ENCODE measurements at places on chromosomes 7 and 10.

GRCh38 chr7:43905956-43906330 lies 453 bp downstream of the URGCP start:
- no peak for DNase-seq

GRCh38 chr7:98956469-98956868 lies 78.1 kb downstream of the TRRAP start:
- no peak for DNase-seq

DNA sequence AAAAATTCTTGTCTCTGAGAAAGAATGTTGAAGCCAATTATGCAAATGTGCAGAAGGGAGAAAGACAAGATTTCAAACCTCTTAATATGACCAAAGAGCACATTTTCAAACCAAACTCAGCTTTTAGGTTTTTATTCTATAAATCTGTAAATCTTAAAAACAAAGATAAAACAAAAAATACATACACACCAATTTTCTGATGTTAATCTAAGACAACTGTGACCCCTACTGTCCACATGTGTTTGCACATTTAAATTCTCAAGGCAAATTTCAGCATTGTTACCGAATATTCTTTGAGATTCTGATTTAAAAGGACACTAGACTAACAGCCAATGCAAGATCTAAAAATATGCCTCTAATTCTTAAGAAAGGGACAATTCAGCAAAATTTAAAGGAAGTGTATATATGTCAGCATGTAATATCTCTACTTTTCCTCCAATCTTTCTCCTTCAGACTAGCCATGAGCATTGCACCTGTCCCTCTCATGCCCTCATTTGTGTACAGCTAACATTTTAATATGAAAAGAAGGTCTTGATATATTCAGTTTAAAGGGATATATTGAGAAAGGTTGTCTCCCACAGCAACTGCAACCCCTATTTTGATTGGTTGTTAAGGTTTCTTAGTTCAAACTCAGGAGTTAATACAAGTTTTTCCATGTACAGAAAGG lies 417.9 kb downstream of the IPMK start:
- DNase-seq = no peak

DNA sequence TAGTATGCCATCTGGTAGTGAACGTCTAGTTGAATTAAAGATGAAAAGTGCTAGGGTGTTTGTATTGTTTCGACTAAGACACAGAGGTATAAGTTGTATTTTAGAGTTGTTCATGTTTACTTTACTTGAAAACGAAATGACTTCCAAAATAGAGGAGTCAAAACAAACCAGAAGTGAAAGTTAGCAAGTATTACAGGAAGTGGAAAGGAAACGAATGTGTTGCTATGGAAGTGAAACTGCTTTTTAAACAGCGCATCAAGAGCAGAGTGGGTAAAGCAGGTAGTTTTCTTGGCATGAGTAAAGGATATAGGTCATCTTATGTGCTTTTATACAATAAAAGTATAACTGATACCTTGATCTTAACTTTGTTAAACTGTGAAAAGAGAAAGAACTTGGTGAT lies 20.0 kb upstream of the GALNTL5 start:
- DNase-seq = no peak

- DNase-seq = no peak
These were observed 17.8 kb downstream of the SCART1 start for GRCh38 chr10:133471300-133472109.

- DNase-seq = no peak
These were observed 687 bp upstream of the DKK1 start for GRCh38 chr10:52313256-52313932.

- no peak for DNase-seq
These were observed 479.0 kb upstream of the MKI67 start for GRCh38 chr10:128605180-128605579.

DNA sequence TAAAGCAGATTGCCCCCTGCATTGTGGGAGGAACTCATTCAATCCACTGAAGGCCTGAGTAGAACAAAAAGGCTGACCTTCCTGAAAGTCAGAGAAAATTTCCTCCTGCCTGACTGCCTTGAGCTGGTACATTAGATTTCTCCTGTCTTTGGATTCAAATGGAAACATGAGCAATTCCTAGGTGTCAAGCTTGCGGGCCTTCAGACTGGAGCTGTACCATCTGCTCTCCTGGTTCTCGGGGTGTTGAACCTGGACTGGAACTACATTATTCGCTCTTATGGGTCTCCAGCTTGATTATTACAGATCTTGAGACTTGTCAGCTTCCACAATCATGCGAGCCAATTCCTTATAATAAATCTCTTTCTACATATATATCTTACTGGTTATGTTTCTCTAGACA lies 173.6 kb upstream of the STEAP4 start:
- no peak for DNase-seq

DNA sequence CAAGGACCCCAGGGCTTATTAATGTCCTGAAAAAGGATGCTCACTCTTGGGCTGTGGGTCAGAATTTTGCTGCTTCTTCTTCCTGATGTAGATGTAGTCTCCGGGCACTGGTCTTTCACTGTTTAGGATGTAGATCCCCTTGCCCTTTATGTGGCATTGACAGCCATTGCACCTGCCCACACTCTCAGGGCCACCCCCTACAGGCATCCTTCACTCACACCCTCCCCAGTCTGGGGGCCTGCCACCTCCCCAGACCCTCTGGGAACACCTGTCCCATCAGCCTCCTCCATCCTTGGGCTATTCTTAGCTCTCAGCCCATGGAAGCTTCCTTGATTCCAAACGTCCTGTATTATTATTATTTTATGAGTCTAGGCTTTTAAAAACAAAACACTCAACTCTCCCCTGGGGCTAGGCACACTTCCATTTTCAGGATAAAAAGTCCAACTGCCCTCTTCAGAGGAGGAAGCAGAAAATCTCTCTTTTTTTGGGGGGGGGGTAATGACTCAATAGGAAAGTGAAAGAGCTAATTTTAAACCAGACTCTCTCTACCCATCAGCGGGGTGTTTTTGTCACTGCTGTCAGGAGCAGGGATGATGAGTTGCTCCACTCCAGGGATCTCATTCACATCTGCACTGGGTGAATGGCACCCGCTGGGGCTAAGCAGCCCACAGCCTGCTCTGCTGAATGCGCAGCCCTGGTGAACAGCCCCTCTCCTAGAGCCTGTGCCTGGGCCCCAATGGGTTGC lies 11.5 kb upstream of the KLRG2 start:
- no peak for DNase-seq

DNA sequence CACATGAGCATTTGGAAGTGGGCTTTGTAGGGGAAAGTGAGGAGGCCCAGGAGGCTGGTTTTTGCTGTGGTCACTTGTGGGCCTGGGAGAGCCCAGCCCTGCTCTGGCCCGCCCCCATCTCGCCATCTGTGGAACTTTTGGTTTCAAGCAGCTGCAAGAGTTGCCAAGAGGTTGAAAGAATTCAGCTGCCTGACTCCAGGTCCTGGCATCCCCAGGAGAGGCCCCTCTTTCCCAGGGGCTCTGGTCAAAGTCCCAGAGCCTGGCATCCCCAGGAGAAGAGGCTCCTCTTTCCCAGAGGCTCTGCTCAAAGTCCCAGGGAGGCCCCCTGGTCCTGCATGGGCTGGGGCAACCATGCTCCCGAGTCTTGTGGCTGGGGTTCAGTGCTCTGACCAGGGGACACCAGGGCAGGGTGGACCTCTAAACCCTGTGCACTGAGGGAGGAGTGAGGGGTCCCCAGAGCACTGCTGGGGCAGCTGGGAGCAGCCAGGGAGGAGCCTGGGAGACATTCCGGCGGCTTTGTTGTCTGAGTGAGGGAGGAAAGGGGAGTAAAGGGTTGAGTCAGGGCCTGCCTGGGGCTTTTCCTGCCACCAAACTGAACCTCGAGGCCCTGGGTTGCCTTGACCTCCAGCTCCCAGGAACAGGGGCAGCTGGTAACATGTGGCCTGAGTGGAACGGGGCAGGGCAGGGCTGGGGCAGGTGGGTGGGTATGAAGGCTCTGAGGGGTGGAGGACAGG lies 27.7 kb upstream of the CSGALNACT2 start:
- no peak for DNase-seq

Measured in gastrocnemius medialis (tissue), 4 donors.